Gastroesophageal sphincter (tissue), 4 donors: ENCODE measurements at places on chromosomes 13 and 19. TPM values are rescaled to one million over a fixed set of nuclear protein-coding genes. Genes with fewer than 3 reads are reported as not detected.

Gene GAPDHS
- total RNA-seq = not detected

Gene VSTM1
- not detected for total RNA-seq

Gene FBL
- 88.8 TPM for total RNA-seq

Gene TMEM190
- not detected for total RNA-seq

DNA sequence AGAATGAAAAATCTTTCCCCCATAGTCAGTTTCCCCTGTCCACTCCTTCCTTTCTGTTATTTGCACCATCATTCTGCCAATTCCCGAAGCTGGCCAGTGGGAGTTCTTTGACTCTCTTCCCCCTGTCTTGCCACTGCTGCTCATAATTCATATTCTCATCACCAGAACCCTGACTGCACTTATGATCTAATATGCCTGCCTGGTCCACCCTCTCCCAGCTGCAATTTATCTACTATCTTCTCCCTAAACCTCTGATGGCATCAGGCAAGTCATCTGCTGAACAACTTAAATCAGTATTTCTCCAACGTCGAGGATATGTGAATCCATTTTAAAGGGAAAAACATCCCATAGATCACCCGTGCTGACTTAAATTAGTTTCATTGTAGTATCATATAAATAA is 458.0 kb upstream of the GPC6 start:
- ATAC-seq = no peak

GRCh38 chr13:76425935-76426334 is 460.3 kb downstream of the KCTD12 start:
- peak; percentile 87 for ATAC-seq

- ATAC-seq = peak; percentile 58
Measured at GRCh38 chr13:51746802-51747201, 57.2 kb downstream of the DHRS12 start.

DNA sequence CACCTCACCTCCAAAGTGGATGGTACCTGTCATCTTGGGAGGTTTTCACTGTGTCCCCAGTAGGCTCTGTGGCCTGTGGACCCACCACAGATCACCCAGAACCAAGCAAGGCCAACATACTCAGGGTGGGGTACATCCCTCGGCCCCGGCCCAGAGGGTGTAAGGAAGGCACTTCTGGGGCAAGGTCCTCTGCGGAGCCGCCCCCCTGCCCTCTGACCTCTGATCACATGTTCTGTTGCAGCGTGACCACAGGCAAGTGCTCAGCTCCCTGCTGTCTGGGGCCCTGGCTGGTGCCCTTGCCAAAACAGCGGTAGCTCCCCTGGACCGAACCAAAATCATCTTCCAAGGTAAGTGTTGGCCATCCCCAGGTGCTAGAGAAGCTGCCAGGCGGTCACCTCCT is 36.7 kb downstream of the TMEM161A start:
- ATAC-seq = no peak

- ATAC-seq = no peak
Measured at GRCh38 chr19:20612711-20613316, 47.2 kb upstream of the ZNF737 start.

DNA sequence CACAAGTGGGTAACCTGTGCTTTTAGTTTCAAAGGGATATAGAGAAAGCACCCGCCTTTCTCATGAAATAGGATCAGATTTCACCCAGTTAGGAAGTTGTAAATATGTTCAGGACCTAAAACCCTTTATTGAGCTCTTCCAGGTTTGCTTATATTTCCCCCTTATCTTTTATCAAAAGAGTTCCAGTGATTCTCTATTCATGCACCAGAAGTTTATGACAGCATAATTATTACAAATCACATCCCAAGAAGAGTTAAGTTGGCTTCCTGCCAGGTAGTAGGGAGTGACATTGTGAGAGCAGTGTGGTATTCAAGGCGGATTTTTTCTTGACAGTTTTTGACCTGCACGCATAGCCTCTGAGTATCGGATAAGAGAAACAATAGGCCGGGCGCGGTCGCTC is 190.3 kb downstream of the STK24 start:
- ATAC-seq = no peak

DNA sequence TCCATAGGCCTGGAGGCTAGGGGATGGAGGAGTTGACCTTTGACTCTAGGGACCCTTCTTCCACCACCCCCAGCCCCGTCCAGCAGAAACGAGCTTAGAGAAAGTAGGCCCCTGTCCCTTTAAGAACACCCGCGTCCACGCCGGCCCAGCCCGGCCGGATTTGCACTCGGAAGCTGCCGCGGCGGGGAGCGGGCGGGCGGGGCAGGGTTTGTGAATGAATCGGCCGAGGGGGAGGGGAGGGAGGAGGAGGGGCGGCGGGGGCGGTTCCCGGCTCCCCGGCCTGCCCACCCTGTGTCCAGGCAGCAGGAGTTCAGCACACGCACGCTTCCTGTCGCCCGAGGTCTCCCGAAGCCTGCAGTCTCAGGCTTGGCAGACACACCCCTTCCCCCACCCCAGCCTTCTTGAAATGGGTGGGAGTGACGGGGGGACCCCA is 1.5 kb downstream of the UNC13A start:
- no peak for ATAC-seq

DNA sequence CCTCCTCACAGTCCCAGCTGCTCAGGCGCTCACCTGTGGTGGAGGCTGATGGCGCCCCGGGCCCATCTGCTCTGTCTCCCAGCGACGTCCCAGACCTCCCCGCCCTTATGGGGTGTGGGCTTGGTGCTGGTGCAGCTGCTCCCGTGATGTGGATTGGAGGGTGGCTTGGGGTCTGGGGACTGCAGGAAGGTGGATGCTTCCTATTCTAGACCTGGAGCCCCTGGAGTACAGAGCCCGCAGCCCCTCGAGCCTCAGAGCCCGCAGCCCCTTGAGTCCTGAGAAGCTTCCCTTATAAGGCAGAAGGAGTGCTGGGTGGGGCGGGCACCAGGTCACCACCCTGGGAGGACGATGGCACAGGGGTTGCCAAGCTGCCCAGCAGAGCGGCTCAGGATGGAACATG is 31.6 kb downstream of the DOT1L start:
- no peak for ATAC-seq

GRCh38 chr19:8194528-8195267 is 14.5 kb upstream of the CERS4 start:
- peak; percentile 36 for ATAC-seq

- ATAC-seq = no peak
Measured at GRCh38 chr19:613732-614567, 19.4 kb downstream of the POLRMT start.

GRCh38 chr13:36344886-36345437 is 1.2 kb downstream of the SPART start:
- no peak for ATAC-seq

DNA sequence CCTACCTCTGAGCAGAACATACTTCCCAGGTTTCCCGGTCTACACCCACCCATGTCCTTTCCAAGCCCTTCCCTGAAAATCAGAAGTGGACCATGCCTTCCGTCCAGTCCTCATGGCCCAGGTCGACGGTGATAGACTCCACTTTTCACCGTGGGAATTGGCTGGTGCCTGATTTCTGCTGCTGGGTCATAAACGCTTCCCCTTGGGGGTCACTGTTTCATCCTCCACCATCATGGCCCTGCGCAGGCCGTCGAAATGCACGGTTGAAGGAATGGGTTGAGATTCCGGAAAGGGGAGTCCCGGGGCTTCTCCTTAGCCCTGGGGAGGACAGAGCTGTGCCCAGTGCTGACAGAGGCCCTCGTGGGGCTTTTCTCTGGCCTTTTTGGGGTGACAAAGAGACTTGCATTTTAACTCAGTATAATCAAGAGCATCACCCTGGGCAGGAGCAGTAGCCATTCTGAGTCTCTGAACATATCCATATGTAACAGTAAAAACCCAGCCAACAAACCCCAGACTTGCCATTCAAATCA is 75.5 kb downstream of the SOX1 start:
- no peak for ATAC-seq

GRCh38 chr13:48334534-48335127 is 31.1 kb downstream of the RB1 start:
- ATAC-seq = no peak
